Osteoblast (primary cell): ENCODE measurements at places on chromosomes 5 and 9.

DNA sequence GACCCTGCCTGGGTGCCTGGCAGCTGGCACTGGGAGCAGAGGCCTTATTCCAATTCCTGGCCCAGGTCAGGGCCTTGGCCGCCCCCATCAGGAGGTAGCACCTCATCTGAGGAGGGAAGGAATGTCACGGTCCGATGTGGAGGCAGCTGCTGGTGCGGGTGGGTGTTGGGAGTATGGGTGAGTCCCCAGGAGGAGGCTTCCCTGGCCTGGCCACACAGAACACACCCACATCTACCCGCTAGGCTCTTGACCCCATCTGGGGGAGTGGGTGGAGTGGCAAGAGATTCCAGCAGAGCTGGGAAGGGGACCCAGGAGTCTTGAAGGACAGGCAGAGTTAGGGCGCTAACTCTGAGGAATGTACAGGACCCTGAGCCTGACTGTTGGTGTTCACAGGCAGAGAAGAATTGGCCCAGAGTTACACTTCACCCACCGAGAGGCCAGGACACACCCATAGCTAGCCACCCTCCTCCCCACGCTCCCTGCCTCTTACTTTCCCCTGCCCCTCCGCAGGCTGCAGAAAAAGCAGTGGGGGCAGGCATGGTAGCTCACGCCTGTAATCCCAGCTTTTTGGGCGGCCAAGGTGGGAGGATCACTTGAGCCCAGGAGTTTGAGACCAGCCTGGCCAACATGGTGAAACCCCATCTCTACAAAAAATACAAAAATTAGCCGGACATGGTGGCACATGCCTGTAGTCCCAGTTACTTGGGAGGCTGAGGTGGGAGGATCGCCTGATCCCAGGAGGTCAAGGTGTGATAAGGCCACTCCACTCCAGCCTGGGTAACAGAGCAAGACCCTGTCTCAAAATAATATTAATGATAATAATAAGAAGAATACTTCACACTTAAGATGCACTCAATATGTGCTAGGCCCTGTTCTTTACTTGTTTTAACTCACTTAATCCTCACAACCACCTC is 6.0 kb downstream of the OLFML2A start:
- H3K27me3 ChIP-seq, result no peaks in the 10 kb centered on the region
- H3K27ac ChIP-seq, result no peak overlapping the region
- no peak for DNase-seq
- peaks cover 21% of the 10 kb centered on the region for H3K4me1 ChIP-seq
- H3K36me3 ChIP-seq, result no peaks in the 10 kb centered on the region
- no peak overlapping the region for H3K4me3 ChIP-seq

GRCh38 chr5:170034231-170034630 is 53.9 kb upstream of the INSYN2B start:
- H3K27ac ChIP-seq, result no peak overlapping the region
- H3K4me3 ChIP-seq, result no peak overlapping the region
- DNase-seq, result no peak
- H3K4me1 ChIP-seq, result no peaks in the 10 kb centered on the region
- H3K27me3 ChIP-seq, result peaks cover 3% of the 10 kb centered on the region

DNA sequence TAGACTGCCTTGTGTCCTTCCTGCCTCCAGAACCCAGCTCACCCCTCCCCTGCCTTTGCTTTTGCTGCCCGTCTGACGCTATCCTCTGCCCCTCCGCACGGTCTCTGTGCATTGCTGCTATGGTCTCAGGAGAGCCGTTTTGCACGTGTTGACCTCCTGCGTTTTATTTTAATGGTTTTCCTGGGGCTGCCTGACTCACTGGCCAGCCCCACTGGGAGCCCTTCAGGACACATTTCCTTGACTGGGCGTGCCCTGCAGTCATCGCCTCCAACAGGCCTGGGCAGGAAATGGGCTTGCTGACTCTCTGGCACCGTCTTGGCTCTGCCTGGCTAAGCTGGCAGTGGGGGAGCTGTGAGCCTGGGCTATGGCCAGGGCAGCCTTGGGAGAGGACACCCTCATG is 17.9 kb upstream of the ASS1 start:
- peaks cover 17% of the 10 kb centered on the region for H3K4me1 ChIP-seq
- no peak overlapping the region for H3K27ac ChIP-seq
- peak; percentile 100 for DNase-seq
- no peaks in the 10 kb centered on the region for H3K36me3 ChIP-seq

DNA sequence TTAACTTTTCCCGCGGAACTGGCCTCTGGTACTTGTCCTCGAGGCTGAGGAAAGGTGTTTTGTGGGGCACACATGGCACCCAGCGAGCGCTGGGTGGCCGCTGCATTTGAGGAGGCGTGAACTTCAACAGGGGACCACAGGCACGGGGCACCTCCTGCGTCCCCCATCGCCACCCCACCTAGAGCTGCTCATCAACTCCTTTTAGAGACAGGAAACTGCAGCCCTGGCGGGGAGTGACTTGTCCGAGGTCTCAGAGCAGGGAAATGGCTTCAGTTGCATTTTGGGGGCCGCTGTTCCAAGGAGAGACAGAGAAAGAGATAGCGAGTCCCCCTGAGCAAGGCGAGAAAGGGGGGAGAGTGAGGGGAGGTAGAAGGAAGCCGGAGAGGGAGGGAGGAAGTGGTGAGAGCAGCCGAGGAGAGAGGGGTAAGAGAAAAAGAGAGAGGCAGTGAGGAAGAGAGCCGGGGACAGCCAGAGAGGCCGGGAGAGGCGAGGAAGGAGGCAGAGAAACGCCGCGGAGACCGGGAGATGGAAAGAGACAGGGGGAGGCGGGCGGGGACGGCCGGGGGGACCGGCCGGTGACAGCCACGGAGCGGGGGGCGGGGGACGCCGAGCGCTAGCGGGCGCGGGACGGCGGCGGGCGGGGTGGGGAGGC is 12.5 kb upstream of the LHX2 start:
- H3K27me3 ChIP-seq, result peaks cover 91% of the 10 kb centered on the region
- H3K36me3 ChIP-seq, result no peaks in the 10 kb centered on the region
- H3K4me3 ChIP-seq, result peak overlapping the region; percentile 50
- no peak overlapping the region for H3K27ac ChIP-seq
- peak; percentile 90 for DNase-seq

- no peak overlapping the region for H3K4me3 ChIP-seq
- no peaks in the 10 kb centered on the region for H3K36me3 ChIP-seq
- no peak overlapping the region for H3K27ac ChIP-seq
- H3K27me3 ChIP-seq, result no peaks in the 10 kb centered on the region
- DNase-seq, result no peak
Observed at GRCh38 chr5:95043234-95043633, 241.7 kb downstream of the MCTP1 start.

DNA sequence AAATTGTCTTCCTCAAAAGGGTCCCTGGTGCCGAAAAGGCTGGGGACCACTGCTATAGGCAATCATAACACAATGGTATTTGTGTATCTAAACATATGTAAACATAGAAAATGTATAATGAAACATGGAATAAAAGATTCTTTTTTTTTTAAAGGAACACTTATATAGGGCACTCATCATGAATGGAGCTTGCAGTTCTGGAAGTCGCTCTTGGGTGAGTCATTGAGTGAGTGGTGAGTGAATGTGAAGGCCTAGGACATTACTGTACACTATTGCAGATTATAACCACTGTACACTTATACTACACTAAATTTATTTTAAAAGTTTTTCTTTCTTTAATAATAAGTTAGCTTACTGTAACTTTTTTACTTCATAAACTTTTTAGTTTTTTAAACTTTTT is 176.4 kb downstream of the ARRDC3 start:
- H3K27ac ChIP-seq, result peak overlapping the region; percentile 41
- peaks cover 13% of the 10 kb centered on the region for H3K4me1 ChIP-seq
- H3K27me3 ChIP-seq, result no peaks in the 10 kb centered on the region
- no peak for DNase-seq
- H3K4me3 ChIP-seq, result no peak overlapping the region
- no peaks in the 10 kb centered on the region for H3K36me3 ChIP-seq

- H3K36me3 ChIP-seq, result no peaks in the 10 kb centered on the region
- H3K27ac ChIP-seq, result peak overlapping the region; percentile 26
- DNase-seq, result no peak
- peaks cover 14% of the 10 kb centered on the region for H3K27me3 ChIP-seq
- no peak overlapping the region for H3K4me3 ChIP-seq
- peaks cover 24% of the 10 kb centered on the region for H3K4me1 ChIP-seq
Observed at GRCh38 chr9:124551472-124552272, 44.5 kb upstream of the NR5A1 start.

DNA sequence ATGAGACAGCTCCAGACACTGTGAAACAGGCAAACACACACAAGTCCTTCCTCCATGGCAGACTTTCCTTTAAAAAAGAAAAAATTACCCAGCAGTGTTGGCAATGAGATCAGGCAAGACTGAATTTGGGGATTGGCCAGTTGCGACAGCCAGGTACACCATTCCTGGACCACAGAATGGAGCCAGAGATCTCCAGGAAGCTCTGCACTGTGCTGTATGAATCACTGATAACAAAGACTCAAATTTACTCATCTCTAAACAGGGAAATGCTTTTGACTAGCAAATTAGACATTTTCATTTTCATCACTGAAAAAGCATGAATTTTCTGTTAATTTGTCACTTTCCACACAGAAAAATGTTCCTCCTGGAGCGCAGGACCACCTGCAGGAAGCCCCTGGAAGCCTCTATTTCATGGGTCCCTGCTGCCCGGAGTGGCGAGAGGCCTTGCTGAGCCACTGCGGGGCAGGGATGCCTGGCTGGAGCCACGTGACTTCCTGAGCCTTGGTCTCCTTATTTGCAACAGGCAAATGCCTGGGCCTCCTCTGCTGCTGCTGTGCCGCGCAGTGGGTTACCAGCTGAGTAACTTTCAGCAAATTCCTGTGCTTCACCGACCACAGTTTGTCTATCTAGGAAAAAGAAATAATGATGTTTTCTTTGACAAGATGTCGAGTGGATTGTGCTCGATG is 185.9 kb upstream of the ZNF618 start:
- no peak for DNase-seq
- no peaks in the 10 kb centered on the region for H3K36me3 ChIP-seq
- peaks cover 60% of the 10 kb centered on the region for H3K27me3 ChIP-seq
- H3K27ac ChIP-seq, result no peak overlapping the region
- H3K4me1 ChIP-seq, result no peaks in the 10 kb centered on the region
- no peak overlapping the region for H3K4me3 ChIP-seq

GRCh38 chr5:12246036-12246435 is 341.8 kb upstream of the CTNND2 start:
- no peak overlapping the region for H3K27ac ChIP-seq
- H3K4me3 ChIP-seq, result no peak overlapping the region
- no peaks in the 10 kb centered on the region for H3K27me3 ChIP-seq
- H3K36me3 ChIP-seq, result no peaks in the 10 kb centered on the region

GRCh38 chr5:175590471-175590881 is 67.4 kb upstream of the HRH2 start:
- no peaks in the 10 kb centered on the region for H3K36me3 ChIP-seq
- no peaks in the 10 kb centered on the region for H3K27me3 ChIP-seq
- peak; percentile 90 for DNase-seq
- H3K27ac ChIP-seq, result no peak overlapping the region
- H3K4me1 ChIP-seq, result no peaks in the 10 kb centered on the region

GRCh38 chr5:69493396-69494133 is 975 bp downstream of the OCLN start:
- peaks cover 72% of the 10 kb centered on the region for H3K27me3 ChIP-seq
- H3K4me3 ChIP-seq, result peak overlapping the region; percentile 71
- no peak overlapping the region for H3K27ac ChIP-seq
- H3K36me3 ChIP-seq, result no peaks in the 10 kb centered on the region
- peaks cover 14% of the 10 kb centered on the region for H3K4me1 ChIP-seq
- DNase-seq, result no peak

DNA sequence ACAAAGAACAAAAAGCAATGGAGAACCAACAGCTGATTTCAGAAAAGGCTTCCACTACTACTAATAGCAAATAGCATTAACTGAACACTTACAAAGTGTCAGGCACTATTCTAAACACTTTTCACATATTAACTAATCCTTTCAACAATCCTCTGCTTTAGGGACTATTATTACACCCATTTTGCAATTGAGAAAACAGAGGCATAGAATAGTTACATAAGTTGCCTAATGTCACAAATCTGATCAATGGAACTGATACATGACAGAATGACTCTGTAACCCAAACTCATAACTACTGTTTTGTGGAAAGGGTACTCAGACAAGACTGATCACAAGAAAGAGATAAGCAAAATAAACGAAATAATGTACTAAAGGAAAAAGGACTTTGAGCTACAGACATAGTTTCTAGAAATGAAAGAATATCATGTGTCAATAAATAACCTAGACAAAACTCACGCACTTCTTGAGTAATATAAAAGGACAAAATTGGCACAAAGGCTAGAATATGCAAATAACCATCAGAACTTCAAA is 31.3 kb downstream of the ABHD17B start:
- no peak for DNase-seq
- no peak overlapping the region for H3K27ac ChIP-seq
- H3K4me3 ChIP-seq, result no peak overlapping the region
- H3K4me1 ChIP-seq, result no peaks in the 10 kb centered on the region

DNA sequence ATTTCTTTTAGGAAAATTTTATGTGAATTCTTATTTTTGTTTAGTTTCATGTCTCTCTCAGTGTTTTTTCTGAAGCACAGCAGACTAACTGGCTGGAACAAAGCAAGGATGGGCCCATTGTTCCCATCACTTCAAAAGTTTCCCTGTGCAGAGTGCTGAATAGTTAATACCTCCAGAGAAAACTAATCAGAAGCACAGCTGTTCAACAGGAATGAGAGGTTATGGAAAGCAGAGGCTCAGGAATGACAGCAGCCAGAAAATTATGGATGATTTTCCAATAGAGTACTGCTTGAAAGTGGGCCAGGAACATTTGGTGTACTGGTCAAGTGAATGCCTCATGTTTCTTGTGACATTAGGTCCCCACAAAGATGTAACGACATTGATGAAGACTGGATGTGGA is 173.0 kb upstream of the TARS1 start:
- H3K27me3 ChIP-seq, result no peaks in the 10 kb centered on the region
- H3K4me3 ChIP-seq, result no peak overlapping the region
- peaks cover 13% of the 10 kb centered on the region for H3K4me1 ChIP-seq
- no peak for DNase-seq
- H3K27ac ChIP-seq, result no peak overlapping the region
- no peaks in the 10 kb centered on the region for H3K36me3 ChIP-seq

GRCh38 chr9:127925959-127926905 is 4.3 kb downstream of the PIP5KL1 start:
- peaks cover 42% of the 10 kb centered on the region for H3K4me1 ChIP-seq
- no peak for DNase-seq
- no peaks in the 10 kb centered on the region for H3K27me3 ChIP-seq
- no peak overlapping the region for H3K27ac ChIP-seq
- H3K4me3 ChIP-seq, result no peak overlapping the region
- no peaks in the 10 kb centered on the region for H3K36me3 ChIP-seq

GRCh38 chr9:135613946-135614805 is 25.2 kb downstream of the GLT6D1 start:
- no peaks in the 10 kb centered on the region for H3K36me3 ChIP-seq
- DNase-seq, result peak; percentile 77
- H3K4me3 ChIP-seq, result no peak overlapping the region
- H3K27me3 ChIP-seq, result peaks cover 2% of the 10 kb centered on the region

DNA sequence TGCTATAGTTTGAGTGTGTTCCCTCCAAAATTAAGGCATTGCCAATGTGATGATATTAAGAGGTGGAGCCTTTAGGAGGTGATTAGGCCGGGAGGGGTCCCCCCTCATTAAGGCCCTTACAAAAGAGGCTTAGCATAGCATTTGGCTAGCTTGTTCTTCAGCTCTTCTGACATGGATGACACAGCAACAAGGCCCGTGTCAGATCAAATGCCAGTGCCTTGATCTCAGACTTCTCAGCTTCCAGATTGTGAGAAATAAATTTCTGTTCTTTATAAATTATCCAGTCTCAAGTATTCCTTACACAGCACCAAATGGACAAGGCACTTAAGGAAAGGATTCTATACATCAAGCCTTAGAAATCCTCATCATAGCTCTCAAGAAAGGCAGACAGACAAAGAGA is 31.8 kb downstream of the SLC38A9 start:
- no peak overlapping the region for H3K4me3 ChIP-seq
- no peak for DNase-seq
- H3K27ac ChIP-seq, result no peak overlapping the region
- no peaks in the 10 kb centered on the region for H3K27me3 ChIP-seq
